Right lung (tissue), 10 donors: ENCODE measurements at places on chromosomes 7 and 10.

- DNase-seq: no peak
Measured at GRCh38 chr10:115950320-115950719, 322.7 kb downstream of the GFRA1 start.

GRCh38 chr10:3293581-3294431 is 121.2 kb upstream of the PITRM1 start:
- no peak for DNase-seq

- peak; percentile 52 for DNase-seq
Measured at GRCh38 chr7:75534727-75535307, 42.7 kb downstream of the SPDYE5 start.

DNA sequence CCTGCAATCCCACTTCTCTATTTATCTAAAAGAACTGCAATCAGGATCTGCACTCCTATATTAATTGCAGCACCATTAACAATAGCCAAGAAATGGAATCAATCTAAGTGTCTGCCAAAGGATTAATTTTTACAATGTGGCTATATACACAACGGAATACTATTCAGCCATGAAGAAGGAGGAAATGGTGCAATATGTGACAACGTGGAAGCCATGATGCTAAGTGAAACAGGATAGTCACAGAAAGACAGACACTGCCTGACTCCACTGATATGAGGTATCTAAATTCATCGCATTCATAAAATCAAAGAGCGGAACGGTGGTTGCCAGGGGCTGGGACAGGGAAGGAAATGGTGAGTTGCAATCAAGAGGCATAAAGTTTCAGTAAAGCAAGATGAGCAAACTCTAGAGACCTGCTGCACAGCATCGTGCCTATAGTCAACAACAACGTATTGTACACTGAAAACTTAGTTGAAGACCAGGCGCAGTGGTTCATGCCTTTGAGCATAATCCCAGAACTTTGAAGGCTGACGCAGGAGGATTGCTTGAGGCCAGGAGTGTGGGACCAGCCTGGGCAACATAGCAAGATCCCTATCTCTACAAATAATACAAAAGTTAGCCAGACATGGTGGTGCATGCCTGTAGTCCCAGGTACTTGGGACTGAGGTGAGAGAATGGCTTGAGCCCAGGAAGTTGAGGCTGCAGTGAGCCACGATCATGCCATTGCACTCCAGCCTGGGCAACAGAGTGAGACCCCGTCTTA is 76.3 kb downstream of the FGFR2 start:
- no peak for DNase-seq

DNA sequence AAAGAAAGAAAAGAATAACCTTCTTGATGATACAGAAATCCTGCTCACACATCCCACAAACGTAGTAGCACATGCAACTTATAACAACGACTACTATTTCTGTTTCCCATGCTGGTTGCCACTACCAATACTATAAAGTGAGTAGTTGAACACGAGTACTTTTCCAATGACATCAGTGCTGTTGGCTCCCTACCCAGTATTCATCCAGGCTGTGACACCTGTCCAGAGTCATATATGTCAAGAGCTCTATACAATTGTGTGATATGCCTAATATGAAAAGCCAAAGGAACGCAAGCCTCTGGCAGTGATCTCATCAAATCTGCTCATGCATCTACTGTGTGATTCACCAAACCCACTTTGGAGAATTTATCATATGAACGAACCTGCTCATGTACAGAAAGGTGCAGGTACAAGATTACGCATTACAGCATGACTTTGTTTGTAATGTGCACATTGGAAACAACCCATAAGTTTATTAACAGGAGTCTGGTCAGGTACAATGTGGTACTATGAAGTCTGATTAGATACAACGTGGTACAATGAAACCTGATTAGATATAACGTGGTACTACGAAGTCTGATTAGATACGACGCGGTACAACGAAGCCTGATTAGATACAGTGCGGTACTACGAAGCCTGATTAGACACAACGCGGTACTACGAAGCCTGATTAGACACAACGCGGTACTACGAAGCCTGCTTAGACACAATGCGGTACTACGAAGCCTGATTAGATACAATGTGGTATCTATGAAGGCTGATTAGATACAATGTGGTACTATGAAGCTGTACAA is 5.8 kb upstream of the ITIH5 start:
- no peak for DNase-seq

GRCh38 chr7:155283565-155284194 is 14.0 kb upstream of the INSIG1 start:
- DNase-seq: no peak

- no peak for DNase-seq
Measured at GRCh38 chr7:26854876-26855855, 9.2 kb downstream of the SKAP2 start.

GRCh38 chr10:21217107-21217506 is 308.4 kb downstream of the SKIDA1 start:
- no peak for DNase-seq

DNA sequence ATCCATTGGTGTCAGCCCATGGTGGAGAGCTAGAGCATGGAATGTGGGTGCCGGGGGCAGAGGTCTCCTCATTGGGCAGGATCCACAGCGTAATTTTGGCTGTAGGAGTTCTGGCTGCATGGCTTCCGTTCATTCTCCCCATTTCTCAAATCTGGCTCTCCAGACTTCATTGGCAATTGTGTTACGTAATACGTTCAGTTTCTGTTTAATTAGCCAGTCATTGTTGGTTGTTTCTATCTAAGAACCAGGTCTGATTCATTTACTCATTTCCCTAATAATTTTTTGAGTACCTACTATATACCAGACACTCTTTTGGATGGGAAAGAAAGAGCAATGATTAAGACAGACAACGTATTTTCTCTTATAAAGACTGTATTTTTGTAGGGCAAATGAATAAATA is 299.6 kb downstream of the CSTF2T start:
- no peak for DNase-seq

DNA sequence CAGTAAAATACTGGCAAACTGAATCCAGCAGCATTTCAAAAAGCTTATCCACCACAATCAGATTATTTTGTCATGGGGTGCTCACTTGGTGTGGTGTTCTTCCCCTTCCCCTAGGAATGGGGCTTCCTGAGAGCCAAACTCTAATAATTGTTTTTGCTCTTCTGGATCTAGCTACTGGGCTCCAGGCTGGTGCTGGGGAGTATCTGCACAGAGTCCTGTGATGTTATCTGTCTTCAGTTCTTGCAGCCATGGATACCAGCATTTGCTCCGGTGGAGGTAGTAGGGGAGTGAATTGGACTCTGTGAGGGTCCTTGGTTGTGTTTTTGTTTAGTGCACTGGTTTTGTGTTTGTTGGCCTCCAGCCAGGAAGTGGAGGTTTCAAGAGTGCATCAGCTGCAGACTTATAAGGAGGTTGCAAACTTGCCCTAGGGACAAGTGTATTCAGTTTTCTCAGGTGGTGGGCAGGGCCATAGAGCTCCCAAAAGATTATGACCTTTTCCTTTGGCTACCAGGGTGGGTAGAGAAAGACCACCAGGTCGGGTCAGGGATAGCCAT is 308.5 kb upstream of the MAGI2 start:
- DNase-seq: no peak

- no peak for DNase-seq
Measured at GRCh38 chr10:5975641-5976473, 1.5 kb downstream of the IL15RA start.

- DNase-seq: no peak
Measured at GRCh38 chr7:159042581-159043101, 102.0 kb downstream of the VIPR2 start.

- DNase-seq: no peak
Measured at GRCh38 chr7:30136117-30136731, 1.4 kb downstream of the MTURN start.

GRCh38 chr10:85262992-85263391 is 934.6 kb downstream of the CCSER2 start:
- no peak for DNase-seq

GRCh38 chr10:131726076-131726880 is 174.5 kb upstream of the PPP2R2D start:
- peak; percentile 83 for DNase-seq

GRCh38 chr7:6273917-6274630 is 1.6 kb upstream of the CYTH3 start:
- DNase-seq: no peak

GRCh38 chr7:107150375-107151073 is 18.3 kb upstream of the HBP1 start:
- DNase-seq: peak; percentile 76

GRCh38 chr10:13971601-13972475 is 358.9 kb downstream of the FRMD4A start:
- no peak for DNase-seq

GRCh38 chr10:77539147-77539935 is 98.3 kb downstream of the KCNMA1 start:
- no peak for DNase-seq

- DNase-seq: no peak
Measured at GRCh38 chr10:103806395-103807187, 48.8 kb downstream of the SH3PXD2A start.

GRCh38 chr7:92058040-92058439 is 76.2 kb downstream of the CYP51A1 start:
- no peak for DNase-seq

- DNase-seq: no peak
Measured at GRCh38 chr7:140940898-140941297, 16.2 kb upstream of the BRAF start.

- DNase-seq: no peak
Measured at GRCh38 chr7:15669443-15670090, 16.9 kb downstream of the MEOX2 start.

GRCh38 chr10:122083478-122084025 is 94.6 kb downstream of the TACC2 start:
- DNase-seq: no peak

DNA sequence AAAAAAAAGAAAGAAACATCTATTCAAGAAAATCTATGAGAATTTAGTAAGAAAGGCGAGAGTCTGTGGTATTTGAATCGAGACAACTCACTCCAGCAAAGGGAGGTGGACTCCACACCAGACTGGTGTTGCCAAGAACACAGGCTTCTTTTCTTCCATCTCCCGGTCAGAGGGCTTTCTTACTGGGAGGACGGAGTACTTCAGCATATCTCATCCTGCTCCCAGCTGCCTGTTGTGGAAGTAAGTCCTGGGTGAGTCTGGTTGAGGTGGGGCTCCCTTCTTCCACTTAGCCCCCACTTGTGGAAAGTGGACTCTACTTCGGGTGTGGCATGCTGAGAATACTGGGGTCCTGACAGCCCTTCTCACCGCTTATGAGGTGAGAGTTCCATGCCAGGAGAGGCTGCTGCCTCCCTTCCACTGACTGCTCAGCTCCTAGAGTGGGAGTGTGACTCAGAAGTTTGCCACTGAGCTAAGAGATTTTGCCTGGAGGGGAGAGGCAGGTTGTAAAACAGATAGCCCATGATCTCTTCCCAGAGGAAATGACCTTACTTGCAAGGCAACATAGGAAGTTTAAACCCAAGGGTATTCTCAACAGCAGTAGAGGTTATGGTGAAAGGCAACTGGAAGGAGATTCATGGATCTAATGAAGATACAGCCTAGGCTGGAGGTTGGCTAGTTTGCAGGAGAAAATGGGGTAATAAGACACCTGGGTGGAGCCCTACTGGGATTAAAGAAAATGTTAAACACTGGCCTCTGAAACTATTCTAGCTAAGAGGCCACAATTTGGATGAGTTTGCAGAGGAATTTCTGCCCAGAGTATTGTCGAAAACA is 3.5 kb upstream of the NACAD start:
- DNase-seq: no peak

DNA sequence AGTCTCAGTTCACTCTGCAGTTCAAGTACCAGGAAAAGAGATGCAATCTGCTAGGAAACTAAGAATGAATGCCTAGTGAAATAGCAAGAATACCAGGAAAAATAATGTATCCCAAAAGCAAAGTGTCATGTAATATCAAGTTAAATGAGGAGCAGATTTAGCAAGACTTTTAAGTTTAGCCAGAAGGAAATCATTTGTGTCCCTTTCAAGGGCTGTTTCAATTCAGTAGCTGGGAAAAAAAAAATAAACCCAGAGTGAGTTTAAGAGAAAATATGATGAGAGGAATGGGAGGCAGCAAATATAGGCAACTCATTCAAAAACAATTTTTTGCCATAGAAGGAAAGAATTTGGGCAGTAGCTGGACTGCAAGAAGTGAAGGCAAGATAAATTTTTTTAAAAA is 135.8 kb downstream of the DGKB start:
- no peak for DNase-seq

DNA sequence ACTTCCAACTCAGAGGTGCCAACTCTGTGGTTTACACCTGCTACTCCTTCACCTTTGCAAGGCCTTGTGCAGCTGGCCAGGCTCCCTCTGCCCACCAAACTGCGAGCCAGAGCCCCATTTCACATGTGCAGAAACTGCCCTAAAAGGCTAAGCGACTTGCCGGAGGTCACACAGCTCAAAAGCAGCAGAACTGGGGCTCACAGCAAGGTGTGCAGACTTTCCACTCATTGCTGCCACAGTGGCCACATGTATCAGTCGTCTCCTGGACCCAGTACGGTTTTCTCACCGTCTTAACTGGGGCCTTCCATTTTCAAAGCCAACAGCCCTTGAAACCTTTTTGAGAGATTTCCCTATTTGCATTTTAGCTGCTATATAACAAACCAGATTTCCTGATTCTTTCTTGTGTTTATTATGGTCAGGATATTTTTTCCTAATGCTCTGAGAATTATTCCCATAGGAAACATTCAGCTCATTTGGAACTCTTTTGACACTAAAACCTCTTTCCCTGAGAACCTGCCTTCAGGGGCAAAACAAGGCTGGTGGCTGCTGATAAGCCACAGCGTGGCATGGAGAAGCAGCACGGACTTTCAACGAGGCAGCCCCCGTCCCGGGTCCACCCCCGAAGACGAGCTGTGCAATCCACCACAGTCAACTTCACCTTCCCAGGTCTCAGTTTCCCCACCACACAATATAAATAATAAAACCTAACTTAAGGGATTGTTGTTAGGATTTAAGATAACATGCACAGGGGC is 29.9 kb downstream of the SORBS1 start:
- no peak for DNase-seq

DNA sequence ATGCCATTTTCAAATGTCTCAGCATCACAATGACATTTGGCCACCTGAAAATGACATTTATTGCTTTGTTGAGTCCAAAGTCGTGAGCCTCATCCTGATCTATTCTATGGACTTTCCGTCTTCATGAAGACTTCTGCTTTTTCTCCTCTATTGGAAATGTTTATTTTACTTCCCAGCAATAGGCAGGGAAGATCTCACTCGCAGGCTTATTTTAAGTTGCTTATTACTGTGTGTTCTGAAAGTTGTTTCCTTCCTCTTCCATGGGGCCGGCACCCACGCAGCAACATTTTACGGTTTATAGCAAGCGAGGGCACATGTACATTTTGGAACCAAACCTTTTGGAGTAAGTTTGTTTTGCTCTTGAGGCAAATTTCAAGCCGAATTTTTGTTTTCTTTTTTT is 221.0 kb upstream of the KLF6 start:
- DNase-seq: no peak

DNA sequence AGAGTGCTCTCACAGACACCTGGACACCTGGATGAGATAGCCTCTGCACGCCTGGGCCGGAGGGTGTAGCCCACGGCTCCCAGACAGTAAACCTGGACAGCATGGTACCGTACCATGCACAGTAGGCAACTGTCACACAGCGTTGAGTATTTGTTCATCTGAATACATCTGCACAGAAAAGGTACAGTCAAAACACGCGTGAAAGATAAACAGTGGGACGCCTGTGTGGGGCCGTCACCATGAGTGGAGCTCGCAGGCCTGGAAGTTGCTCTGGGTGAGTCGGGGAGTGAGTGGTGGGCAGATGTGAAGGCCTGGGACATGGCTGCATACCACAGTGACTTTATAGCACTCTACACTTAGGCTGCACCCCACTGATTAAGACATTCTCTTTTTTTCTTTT is 280.0 kb upstream of the SHH start:
- DNase-seq: no peak
